ENCODE measurements at places on chromosomes 3 and 15. TPM values are rescaled to one million over a fixed set of nuclear protein-coding genes. Genes with fewer than 3 reads are reported as not detected.

The BCL2A1 gene
- total RNA-seq, result 0.35 TPM

The MST1R gene
- 1.2 TPM for total RNA-seq

GRCh38 chr3:52429779-52430415, 15.0 kb downstream of the SEMA3G start:
- no peak for DNase-seq

- DNase-seq, result no peak
These were observed 78.3 kb downstream of the MCF2L2 start for GRCh38 chr3:183350164-183350563.

- DNase-seq, result no peak
These were observed 11.0 kb downstream of the PARP16 start for GRCh38 chr15:65275728-65276126.

DNA sequence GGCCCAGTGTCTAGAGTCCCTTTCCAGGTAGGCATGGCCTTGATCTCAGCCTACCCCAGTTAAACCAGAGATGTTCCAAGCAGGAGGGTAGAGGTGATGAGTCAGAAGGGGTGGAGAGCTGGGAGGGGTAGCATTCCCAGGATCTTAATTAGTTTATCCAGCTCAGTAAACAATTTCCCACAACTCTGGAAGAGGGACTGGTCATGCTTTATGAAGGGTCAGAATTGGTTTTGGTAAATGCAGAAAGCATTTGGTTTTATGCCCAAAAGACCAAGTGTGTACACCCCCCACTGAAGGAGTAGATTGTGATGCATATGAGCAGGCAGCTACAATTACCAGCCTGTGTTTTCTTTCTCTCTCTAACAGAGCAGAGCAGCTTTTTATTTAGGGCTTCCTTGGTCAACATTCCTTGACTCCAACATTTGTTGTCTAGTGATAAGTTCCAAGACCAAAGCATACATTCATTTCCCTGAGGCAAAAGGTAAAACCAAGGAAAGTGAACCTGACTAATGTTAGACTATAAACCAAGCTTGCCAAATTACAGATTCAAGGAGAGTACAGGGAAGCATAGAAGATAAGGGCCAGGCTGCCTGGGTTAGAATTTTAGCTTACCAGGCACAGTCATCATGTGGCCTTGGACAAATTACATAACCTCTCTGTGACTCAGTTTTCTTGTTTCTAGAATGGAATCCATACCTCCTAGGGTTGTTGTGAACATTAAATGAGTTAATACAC, 17.6 kb downstream of the EXOSC7 start:
- no peak for DNase-seq

DNA sequence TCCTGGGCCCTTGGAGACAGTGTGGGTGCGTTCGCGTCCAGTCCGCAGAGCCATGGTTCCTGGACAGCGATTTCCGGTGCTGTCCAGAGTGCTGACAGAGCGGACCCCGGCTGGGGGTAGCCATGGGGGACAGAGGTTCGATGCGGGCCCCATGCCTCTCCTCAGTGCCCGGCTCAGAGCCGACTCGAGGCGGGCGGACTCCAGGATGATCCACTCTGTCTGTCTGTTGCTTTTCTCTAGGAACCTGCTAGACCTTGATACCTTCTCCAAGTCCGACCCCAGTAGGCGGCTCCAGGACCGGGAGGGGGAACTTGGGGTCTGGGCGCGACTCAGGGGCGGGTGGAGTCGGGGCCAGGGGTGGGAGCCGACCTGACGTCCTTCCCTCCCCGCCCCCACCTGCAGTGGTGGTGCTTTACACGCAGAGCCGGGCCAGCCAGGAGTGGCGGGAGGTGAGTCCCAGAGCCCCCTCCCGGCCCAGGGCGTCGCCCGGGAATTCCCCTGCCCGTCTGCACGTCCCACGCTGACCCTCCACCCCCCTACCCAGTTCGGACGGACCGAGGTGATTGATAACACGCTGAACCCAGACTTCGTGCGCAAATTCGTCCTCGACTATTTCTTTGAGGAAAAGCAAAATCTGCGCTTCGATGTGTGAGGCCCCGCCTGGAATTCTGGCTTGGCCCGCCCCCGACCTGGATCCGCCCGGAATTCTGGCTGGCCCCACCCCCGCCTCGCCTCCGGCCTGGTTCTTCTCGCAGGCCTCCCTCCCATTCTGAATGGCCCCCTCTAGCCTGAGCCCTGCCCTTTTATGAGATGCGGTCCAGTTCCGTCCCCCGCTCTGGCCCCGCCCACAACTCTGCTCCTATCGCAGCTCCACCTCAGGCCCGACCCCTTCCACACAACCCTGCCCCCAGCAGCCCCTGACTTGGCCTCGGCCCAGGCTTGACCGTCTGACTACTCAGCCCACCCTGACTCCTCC, 1.0 kb downstream of the CPNE9 start:
- peak; percentile 48 for DNase-seq

DNA sequence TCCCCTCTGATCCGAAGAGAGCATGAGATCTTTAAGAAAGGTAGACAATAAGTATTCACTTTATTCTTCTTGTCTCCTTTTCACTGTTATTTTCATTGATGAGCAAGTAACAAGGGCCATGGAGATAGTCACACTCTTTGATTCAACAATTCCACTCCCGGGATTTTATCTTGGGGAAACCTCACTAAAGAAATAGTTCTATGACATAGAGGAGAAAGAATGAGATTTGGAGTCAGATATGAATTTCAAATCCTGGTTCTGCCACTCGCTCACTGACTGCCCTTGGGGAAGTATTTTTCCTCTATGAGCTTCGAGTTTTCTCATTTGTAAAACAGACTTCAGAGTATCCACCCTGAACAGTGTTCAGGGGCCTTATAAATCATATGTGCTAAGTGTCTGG, 514.6 kb downstream of the NLGN1 start:
- DNase-seq, result no peak

DNA sequence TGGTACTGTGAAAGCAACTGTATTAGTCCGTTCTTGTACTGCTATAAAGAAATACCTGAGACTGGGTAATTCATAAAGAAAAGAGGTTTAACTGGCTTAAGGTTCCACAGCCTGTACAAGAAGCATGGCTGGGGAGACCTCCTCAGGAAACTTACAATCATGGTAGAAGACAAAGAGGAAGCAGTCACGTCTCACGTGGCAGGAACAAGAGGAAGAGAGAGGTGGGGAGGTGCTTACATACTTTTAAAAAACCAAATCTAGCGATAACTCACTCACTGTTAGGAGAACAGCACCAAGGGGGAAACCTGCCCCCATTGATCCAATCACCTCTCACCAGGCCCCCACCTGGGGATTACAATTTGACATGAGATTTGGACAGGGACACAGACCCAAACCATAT, 48.9 kb downstream of the IQGAP1 start:
- DNase-seq, result no peak

DNA sequence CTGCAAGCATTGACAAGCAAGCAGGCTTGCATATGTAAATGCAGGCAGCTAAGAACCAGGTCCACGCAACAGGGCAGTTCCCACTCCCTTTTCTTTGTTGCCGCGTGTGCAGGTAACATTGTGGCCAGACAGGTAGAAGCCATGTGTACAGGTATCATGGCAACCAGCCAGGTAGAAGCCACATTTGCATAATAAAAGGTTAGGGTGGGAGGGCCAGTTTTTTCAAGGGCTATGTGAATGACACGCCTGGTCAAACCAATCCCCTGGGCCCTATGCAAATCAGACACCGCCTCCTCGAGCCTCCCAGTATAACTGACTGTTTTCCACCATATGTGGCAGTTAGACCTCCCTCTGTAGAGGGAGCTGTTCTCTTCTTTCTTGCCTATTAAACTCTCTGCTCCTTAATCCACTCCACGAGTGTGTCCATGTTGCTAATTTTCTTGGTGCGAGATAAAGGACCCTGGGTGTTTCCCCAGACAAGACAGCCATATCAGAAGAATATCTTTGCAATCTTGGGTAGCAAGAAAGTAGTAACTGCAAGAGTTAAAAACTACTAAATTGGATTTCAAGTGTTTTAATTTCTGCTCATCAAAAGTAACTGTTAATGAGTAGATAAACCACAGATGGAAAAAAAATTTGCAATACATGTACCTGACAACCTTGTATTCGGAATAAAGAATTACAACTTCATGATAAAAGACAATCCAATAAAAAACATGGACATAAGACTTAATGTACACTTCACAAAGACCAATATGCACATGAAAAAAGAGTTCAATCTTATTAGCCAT, 21.8 kb downstream of the PCOLCE2 start:
- DNase-seq, result no peak

- no peak for DNase-seq
These were observed 42.1 kb downstream of the CDCP1 start for GRCh38 chr3:45103753-45104714.

DNA sequence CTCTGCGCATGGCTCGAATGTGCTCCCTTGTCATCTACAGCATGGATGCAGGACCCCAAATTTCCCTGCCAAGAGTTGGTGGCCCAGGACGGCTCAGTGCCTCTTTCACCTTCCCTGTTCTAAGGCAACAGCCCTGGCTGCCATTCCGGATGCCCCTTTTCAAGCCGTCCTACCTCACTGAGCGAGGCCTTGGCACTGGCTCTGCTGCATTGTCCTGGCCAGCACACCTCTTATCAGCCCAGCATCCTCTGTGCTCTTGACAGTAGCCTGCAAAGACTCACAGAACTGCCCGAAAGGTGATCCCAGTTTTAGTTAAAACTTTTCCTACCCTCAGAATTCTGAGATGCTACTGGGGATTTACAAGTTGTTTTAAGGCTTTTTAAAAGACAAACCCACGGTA, 122.0 kb downstream of the MECOM start:
- DNase-seq, result no peak

DNA sequence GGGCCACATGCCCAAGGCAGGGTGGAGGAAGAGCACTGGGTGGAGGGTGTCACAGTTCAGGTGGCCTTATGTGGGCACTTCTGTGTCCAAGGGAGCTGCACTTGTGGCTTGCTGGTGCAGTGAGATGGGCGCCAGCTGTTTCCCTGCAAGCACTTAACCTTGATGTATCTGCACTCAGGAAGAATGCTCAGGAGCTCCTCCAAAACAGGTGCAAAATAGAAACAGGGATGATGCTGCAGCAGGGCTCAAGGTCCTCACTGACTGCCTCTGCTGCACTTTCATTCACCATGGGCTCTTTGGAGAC, 151.3 kb downstream of the CADPS start:
- no peak for DNase-seq

DNA sequence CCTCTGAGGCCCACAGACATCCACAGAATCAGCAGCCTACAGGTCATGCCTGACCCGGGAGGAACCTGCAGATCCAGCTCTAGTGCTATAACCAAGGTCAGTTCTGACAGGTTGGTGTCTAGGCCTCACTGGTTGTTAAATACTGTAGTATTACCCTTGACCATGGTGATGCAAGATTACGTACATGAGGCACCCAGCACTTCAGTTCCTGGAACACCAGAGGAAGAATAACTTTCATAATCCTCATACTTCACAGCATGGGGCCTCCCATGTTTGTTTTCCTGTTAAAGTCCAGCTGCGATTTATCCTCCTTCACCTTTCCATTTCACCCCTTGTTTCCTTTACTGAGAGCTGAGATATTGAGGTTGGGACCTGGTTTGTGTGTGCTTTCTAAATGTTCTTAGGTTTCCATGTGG, 34.4 kb upstream of the GLCE start:
- DNase-seq, result no peak

GRCh38 chr3:174382878-174383277, 476.3 kb upstream of the NAALADL2 start:
- DNase-seq, result no peak

DNA sequence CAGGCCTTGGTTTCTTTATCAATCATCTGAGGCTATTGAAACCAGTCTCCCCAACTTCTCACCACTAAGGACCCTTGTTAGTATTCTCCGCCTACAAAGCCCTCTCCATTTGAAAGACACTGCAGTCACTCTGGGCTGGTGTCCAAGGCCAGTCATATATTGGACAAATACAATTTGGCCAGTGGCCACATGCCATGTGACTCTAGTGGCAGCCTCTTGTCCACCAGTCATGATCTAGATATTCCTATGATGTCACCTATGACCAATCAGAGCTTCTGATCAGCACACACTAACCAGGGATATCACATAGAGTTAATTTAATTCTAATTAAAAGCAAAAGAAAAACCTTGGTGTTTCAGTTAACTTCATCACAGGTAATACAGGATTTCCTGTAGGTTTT, 68.2 kb downstream of the RAB11A start:
- DNase-seq, result no peak

DNA sequence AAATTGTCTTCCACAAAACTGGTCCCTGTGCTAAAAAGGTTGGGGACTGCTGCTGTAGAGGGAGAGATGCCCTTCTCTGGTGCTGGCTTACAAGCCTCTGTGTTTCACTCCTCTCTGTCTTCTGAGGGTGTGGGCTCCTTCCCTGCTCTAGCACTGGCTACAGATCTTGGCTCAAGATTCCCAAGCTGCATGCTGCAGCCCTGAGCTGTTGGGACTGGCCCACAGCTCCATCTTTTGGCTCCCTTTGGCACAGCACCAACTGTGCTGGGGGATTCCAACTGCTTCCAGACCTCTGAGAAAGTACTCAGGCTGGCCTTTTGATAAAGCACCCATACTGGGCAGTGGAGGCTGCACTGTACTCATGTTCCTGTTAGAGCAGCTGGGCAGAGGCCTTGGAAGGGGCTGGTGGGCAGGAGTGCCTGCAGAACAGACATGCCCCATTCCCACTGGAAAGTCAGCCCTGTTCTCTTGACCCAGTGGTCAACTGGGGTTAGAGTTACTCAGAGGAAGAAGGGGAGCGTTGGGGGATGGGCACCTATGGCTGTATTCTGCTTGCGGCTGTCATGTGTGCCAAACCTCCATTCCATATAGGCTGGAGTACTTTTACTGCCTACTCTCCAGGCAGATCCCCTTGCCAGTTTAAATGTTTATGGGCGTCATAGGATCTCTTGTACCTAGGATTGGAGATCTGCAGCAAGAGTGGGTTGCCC, 55.7 kb downstream of the GALK2 start:
- DNase-seq, result no peak

GRCh38 chr3:167843886-167844285, 108.4 kb downstream of the SERPINI1 start:
- no peak for DNase-seq

- DNase-seq, result peak; percentile 20
These were observed 42.2 kb downstream of the CLDN18 start for GRCh38 chr3:138051947-138052802.

DNA sequence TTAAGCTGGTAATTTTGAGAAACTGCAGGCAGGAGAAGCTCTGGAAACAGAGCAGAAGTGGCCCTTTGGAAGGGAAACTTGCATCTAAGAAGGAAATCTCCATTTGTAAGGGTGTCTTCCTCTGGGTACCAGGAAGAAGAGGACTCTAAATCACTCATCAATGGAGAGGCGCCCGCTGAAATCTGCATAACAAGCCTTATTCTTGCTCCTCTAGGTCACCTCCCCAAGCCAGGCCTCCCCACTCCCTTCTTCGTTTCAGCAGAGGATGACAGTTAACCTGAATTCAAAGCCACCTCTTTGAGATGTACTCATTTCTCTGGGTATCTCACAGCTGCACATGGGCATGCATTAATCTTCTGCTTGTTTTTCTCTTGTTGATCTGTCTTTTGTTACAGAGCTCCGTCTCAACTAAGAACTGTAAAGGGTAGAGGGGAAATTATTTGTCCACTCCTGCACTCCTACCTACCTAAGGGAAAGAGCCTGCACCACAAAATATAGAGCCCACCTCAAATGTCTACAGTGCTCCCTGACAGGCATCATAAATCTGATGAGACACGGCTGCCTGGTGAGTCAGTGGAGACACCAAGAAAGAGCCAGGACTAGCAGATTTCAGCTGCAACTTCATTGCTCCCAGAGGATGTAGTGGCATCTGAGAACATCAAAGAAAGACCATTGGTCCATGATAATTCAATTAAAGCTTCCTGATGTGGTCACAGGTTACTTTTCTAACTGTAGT, 51.5 kb downstream of the GABRB3 start:
- DNase-seq, result no peak

Measured in muscle of leg (tissue), 16 donors.